HCEC 1CT (cell line): ENCODE measurements at places on chromosomes 7 and 10.

- no peak for DNase-seq
Observed at GRCh38 chr7:30647589-30648364, 34.5 kb downstream of the CRHR2 start.

DNA sequence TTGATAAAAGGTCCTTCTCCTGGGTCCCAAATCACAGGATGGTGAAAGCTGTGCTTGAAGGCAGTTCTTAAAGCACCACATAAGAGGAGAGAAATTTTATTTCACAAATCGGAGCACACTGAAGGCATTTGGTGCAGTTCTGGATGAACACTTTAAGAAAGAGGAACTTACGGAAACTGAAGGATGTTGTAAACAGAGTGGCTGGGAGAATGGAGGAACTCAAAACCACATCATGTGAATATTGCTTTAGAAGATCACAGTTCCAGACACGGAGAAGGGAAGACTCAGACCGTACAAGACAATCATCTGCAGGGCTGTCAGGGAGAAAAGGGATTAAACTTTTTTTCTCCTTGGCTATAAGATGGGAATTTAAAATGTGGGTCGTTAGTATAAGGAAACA lies 9.0 kb upstream of the GPR141 start:
- no peak for DNase-seq

- DNase-seq, result no peak
Observed at GRCh38 chr7:139844779-139845442, 15.8 kb downstream of the TBXAS1 start.

GRCh38 chr10:110501142-110501937 lies 3.6 kb downstream of the DUSP5 start:
- peak; percentile 98 for DNase-seq

DNA sequence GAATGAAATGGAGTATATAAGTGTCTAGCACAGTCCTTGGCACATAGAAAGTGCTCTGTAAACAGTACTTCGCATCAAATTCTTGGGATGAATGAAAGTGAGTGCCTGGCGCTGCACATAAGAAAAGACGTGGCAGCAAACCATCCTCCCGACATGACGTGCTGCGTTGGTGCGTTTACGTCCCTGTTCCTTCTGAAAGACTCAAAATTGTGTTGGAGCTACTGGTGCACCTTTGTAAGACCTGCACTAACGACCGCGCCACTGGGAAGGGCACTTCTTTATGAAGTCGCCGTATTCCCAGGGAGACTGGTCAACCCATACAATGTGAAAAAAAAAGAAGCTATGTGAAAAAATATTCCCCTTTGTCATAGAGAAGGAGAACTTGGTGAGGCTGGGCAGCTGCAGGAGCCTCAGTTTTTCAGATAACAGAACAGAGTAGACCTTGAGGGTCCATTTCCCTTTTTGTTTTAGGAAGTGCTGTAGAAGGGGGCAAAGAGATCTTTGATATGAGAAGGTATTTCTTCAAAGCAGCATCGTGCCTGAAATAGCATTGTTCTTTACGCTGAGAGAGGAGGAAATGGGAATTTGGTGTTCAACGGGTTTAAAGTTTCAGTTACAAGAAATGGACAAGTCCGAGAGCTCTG lies 91.7 kb downstream of the PTPRE start:
- DNase-seq, result no peak

- no peak for DNase-seq
Observed at GRCh38 chr7:108418946-108419345, 37.3 kb downstream of the NRCAM start.

- peak; percentile 62 for DNase-seq
Observed at GRCh38 chr10:91768123-91768522, 30.1 kb upstream of the TNKS2 start.

GRCh38 chr7:78448911-78449310 lies 650.3 kb downstream of the PHTF2 start:
- no peak for DNase-seq

DNA sequence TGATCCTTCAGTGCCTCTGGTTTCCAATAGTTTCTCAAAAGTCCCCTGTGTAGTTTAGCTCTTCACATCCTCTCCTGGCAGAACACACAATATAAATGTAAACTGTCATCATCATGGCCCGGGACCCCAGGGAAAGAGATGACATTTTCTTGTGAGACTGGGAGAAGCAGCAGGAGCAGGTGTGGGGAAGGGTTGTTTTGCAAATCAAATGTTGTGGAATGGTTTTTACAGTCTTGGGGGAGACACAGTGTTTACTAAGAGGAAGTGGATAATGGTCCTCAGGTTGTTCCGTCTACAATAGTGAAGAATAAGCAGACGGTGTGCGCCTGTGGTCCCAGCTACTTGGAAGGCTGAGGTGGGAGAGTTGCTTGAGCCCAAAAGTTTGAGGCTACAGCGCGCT lies 159.1 kb downstream of the SEC23IP start:
- no peak for DNase-seq
